ENCODE measurements at places on chromosomes 2 and 18.

GRCh38 chr2:192007581-192008228, 160.8 kb upstream of the CAVIN2 start:
- DNase-seq, result no peak

GRCh38 chr2:172000696-172001361, 1.1 kb downstream of the METAP1D start:
- DNase-seq, result no peak

- DNase-seq, result no peak
Observed at GRCh38 chr2:223267160-223267951, 215.4 kb downstream of the KCNE4 start.

DNA sequence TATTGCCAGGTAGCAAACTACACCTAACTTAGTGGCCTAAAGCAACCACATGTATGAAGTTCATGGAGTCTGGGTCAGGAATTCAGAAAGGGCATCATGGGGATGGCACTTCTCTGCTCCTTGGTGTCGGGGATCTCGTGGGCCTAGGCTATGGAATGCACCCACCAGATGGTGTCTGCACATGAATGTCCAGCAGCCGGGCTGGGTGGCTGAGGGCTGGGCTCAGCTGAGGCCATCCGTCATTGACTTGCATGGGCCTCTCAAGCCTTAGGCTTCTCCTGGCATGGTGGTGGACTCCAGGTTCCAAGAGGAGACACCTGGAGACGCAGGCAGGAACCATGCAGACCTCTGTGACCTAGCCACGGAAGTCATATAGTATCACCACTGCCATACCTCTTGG, 26.0 kb upstream of the RPL31 start:
- DNase-seq, result no peak

GRCh38 chr2:28137221-28137620, 246.7 kb downstream of the BABAM2 start:
- no peak for DNase-seq

- no peak for DNase-seq
Observed at GRCh38 chr18:74534150-74534969, at the start of gene CNDP1. TSS of gene CNDP1 (plus strand) at chr18:74534500. CDS start at chr18:74534668, 168 bp downstream.

DNA sequence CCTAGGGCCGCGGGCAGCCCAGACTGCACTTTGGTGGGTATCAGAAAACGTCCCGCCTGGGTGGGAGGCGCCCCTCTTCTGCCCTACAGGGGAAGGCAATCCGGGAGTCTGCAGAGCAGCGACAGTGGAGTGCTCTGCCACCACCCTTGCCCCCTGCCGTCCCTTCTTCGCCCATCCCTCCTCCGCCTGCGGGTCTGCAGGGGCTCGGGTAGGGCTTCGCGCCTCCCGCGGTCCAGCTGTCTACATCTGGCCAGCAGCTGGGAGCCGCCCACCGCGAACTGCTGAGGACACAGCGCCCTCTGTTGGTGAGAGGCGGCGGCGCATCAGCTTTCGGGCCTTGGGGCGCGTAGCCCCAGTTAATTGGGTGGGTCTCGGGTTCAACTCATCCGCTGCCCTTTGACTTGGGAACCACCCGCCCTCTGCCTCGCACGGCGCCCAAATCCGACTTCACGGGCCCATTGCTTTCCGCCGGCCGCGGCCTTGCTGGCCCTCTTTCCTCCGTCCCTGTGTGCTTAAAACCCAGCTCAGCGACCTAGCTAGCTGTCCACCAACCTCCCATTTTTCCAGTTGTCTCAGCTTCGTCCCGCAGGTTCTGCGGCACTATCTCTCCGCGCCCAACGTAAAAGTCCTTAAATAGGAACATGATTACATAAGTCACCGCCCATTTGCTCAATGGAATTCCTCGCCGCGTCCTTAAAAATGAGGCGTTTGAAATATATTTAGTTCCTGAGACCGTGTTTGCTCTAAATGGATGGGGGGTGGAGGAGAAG, 17.6 kb downstream of the WNT10A start:
- peak; percentile 88 for DNase-seq
